ENCODE measurements at places on chromosomes 11 and 22. TPM values are rescaled to one million over a fixed set of nuclear protein-coding genes. Genes with fewer than 3 reads are reported as not detected.

Gene RIMBP3B
- total RNA-seq: 0.46 TPM

Gene MPEG1
- total RNA-seq: 33.1 TPM

Gene PLEKHB1
- 103 TPM for total RNA-seq

Gene IFITM1
- total RNA-seq: 119 TPM

Gene PATE4
- total RNA-seq: not detected
